ENCODE measurements at places on chromosomes 4 and X. TPM values are rescaled to one million over a fixed set of nuclear protein-coding genes. Genes with fewer than 3 reads are reported as not detected.

- DNase-seq = no peak
Observed at GRCh38 chr4:40840255-40840984, 90.7 kb downstream of the NSUN7 start.

DNA sequence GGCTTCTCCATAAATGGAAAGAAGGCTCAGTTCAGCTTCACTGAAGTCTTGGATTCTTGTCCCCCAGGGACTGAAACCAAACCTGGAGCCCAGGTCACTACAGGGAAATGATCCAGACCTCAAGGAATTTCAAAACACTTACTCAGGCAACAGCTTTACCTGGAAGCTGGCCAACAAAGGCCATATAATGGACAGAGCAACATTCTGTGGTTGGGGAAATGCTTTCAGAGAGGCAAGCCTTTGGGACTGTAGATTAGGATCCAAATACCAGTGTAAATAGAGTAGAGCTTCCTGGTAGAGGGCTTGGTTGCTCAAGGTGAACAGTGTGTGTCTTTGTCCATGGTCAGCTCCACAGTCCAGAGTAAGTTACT lies 57.0 kb upstream of the PROM1 start:
- DNase-seq = no peak

GPR173 gene
- 0.25 TPM for total RNA-seq

IRS4 gene
- total RNA-seq = not detected

TBC1D9 gene
- total RNA-seq = 11.4 TPM

Measured in left ventricle myocardium inferior (tissue), 1 donor.